Activated T-cell treated with anti-CD3 and anti-CD28 coated beads, Interleukin-2, amount 50 U/mL, for 4 hours (primary cell): ENCODE measurements at places on chromosomes 11 and 22. TPM values are rescaled to one million over a fixed set of nuclear protein-coding genes. Genes with fewer than 3 reads are reported as not detected.

ANO5 gene
- total RNA-seq: 0.03 TPM

KCNK4 gene
- not detected for total RNA-seq

SFI1 gene
- 77.6 TPM for total RNA-seq

ALKBH8 gene
- total RNA-seq: 17.8 TPM

YAP1 gene
- 0.45 TPM for total RNA-seq

KRTAP5-7 gene
- total RNA-seq: not detected

HRAS gene
- 92.2 TPM for total RNA-seq

DRD4 gene
- total RNA-seq: 0.28 TPM

AQP11 gene
- 0.33 TPM for total RNA-seq

DCDC1 gene
- not detected for total RNA-seq

OR8A1 gene
- total RNA-seq: not detected

ELP4 gene
- total RNA-seq: 15.7 TPM

TRMU gene
- total RNA-seq: 69.0 TPM

- no peak for DNase-seq
Measured at GRCh38 chr11:47967577-47968525, 12.5 kb upstream of the PTPRJ start.

DNA sequence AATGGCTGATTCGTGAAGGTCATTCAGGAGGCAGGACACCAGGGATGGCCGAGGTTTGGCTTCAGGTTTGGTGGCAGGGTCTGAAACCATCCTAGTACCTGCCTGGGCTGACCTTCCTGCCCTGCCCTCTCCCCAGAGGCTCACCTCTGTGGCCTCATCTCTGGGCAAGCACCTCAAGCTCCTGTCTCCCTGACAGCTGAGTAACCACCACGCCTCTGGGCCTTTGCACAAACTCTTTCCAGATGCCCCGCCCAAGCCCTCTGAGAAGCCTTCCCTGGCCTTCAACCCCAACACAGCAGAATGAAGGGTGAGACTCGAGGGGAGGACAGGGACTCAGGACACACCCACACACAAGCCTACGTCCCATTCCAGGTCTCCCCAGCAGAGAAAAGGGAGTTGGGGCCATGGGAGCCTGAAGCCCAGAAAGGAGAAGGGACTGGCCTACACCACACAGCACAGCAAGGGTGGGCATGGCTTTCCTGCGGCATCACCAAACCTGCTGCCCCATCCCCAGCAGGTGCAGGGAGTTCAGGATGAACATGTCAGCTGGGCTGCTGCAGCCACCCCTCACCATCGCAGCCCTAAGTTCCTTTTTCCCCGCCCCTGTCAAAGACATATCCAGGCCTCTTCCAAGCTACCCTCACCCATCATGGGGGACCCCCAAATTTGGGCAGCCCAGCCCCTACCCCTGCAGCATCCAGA, 2.4 kb downstream of the SHISA8 start:
- no peak for DNase-seq

DNA sequence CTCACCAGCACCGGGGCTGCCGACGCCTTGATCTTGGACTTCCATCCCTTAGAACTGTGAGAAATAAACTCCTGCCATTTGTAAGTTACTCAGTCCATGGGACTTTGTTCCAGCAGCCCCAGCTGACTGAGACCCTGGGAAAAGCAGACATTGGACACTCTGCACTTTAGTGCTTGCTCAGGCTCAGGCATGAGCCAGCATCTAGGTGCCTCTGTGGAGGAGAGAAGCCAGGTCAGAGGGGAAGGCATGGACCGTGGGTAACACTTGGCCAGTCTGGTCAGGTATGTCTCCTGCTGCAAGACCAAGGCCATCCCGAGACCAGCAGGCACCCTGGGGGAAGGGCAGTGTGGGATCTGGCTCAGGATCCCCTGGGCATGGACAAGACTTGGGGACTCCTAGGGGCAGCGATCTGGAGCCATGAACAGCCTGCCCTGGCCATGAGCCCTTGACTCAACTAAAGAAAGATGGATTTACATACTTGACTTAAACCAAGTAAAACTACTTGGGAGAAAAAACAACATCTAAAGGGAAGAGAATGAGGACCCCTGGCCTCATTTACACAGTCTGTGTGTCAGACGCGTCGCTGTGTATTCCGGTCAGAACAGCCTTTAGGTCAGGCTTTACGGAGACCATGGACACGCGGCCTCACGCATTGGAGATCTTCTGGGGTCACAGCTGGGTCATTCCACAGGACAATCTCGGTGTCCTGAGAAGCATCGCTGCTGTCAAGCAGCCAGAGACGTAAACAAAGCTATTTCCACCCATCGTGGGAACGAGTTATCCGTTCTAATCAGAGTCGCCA, 497.1 kb downstream of the BRD1 start:
- DNase-seq: no peak

DNA sequence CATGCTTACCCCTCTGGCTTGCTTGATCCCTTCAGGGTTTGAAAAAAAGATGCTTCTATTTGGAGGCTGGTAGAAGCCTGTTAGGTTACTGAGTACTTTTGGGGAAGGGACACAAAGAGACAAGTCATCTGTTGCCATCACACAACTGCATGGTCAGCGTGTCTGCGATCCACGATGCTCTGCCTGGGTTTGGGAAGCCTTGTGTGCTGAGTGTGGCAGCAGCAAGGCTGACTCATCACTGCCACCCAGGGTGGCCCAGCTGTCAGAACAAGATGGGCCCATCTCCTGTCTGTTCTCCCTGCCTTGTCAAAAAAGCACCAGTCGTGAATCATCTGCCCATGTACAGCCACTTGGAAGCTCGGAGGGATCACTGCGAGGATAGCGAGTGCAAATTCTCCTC, 26.2 kb downstream of the UBASH3B start:
- DNase-seq: no peak

DNA sequence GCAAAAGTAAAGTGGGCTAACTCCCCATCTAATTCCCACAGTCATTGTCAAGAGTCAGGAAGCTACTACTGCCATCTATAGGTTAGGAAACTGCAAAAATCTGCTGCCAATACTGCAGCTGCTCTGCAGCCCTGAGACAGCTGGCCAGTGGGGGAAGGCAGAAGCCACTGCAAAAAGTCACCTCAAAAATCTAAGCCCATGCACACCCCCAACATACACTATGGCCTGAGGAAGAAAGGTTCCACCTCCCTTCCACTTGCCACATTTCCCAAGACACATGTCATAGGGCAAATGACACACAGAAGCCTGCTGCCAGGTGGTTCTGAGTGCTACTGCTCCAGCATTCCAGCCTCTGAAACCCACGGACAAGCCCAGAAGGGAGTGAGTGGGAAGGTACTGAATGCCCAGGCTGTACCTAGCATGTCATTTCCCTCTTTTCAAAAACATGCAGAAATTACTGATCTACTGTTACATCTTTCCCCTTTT, 36.9 kb downstream of the DGCR2 start:
- DNase-seq: no peak

DNA sequence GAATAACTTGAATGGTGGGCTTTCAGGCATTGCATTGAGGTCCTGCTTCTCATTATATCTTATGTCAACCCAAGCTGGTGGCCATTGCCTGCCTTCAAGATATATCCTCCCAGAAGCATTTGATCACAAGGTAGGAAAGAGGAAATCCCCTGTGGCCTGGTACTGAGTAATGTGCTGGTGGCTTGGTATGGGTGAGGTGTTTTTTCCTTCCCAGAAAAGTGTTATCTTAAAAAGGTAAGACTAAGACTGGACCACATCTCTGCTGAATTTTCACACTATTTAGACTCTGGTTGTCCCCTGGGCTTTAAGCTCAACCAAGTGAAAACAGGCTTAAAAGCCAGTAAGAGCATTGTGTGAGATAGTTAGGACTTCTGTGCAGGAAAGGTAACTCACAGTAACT, 3.7 kb downstream of the INSC start:
- DNase-seq: no peak

GRCh38 chr11:131717616-131718015, 347.2 kb downstream of the NTM start:
- DNase-seq: no peak

DNA sequence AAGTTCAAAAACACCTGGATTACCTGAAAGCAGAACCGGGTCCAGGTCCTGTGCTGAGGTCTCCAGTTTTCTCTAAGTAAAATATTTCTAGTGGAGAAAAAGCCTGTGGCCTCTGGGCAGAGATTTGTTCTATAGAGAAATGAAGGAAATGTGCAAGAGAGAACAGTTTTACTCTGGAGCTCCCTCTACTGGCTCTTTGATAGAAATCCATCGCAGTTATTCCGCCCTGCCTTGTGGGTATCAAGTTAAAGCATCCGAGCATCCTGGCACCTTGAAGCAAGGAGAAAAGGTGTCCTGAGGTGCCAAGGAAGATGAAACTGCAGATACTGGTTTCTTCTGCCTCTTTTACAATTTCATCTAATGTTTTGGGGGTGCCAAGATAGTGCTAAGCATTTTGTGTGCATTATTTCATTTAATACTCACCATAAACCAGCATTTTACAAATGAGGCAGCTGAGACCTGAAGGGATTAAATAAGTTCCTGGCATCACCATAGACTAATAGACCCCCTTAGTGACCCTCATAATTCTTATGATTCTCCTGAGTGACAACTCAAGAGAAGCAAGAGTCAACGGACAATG, 113.1 kb upstream of the HSD17B12 start:
- no peak for DNase-seq

GRCh38 chr11:124892750-124893454, 4.8 kb downstream of the ROBO4 start:
- DNase-seq: no peak

DNA sequence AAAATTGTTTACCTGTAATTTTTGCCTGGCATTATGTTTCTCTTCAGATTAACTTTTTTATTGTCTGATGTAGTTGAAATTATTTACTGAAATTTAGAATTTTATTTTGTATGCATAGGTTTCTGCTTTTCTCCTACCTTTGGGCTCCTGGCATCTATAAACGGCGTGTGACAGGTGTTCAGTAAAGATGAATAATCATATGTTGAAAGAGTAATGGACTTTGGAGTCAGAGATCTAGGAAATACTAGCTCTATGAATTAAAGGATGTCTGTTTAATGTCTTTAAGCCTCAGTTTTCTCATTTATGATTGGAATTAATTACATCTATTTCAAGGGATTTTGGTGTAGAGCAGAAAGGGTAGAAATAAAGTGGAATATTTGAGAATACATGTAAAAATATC, 7.2 kb upstream of the ANGPTL5 start:
- DNase-seq: no peak

DNA sequence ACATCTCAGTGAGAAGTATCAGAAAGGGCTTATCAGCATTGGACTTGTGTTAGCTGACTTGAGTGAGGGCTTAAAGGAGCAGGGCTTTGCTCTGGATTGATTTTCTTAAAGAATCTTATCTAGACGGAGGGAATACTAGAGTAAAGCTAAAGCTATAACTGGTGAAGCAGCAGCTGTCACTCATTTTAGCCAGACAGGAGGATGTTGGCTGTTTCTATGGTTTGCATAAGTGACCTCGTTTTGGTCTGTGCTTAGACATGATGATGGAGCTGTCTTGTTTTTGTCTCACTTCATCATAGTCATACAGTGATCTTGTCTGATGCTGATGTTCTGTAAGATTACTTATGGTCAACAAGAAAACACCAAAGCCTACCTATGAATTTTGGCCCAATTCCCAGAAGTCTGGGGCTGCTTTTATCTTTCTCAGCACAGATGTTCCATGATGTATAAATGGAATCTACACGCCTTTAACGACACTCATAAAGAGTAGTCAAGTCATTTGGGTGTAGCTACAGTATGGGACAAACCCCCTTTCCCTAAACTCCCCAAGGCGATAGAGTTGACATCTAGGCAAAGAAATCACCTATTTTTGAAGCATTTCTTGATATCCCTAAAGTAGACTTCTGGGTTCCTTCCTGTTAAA, 77.5 kb upstream of the UCP3 start:
- no peak for DNase-seq

DNA sequence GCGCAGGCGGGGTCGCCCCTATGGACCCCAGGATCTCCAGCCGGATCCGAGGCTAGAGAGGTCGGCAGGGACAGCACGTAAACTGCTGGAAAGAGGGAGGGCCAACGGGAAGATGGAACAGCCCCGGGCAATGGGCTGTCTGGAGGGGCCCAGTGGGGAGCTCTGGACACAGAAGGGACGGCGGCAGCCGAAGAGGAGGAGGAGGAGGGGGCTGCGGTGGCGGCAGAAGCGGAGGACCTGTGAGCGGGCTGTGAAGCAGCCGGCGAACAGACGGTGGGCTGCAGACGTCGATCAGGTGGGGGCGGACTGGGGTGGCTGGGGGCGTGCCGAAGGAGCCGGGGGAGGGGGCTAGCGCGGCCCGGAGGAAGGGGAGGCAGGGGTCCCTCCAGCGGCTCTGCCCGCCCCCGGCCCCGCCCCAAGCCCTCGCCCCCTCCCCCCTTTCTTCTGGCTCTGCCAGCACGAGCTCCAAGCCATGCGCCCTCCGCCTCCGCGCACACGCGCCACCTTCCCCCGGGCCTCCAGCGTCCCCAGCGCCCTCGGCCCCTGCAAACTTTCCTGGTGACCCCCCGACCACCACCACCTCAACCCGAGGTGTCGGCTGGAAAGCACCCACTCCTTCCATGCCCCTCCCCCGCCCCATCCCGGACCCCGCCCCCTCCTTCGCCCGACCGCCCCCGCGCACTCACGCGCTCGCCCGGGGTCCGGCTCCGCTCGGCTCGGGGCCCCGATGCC, 432 bp downstream of the TNKS1BP1 start:
- DNase-seq: peak; percentile 29

- no peak for DNase-seq
Measured at GRCh38 chr22:26565181-26565580, 24.8 kb downstream of the TPST2 start.
